Activated T-helper 9 cell treated with anti-CD3 and anti-CD28 coated beads, Interleukin-2, amount 50 U/mL, for 16 hours (primary cell): ENCODE measurements at places on chromosomes 4 and X.

DNA sequence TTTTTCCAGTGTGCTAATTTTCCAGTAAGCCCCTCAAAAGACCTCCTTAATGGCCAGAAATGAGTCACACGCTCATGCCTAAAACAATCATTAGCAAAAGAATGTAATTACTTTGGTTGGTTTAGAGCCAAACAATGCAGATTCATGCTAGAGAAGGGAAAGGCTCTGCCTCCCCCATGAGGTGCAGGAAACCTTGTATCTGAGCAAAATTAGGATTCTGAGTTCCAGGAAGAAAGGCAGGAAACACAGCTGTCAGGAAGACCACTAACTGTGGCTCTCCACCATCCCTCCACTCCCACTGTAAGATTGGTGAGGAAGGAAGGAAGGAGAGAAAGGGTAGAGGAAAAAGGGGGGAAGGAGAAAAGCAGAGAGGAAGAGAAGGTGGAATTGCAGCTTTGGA, 104.9 kb upstream of the DHX15 start:
- no peak for DNase-seq

- DNase-seq = no peak
Measured at GRCh38 chrX:97452283-97452682, 568.6 kb downstream of the RPA4 start.

DNA sequence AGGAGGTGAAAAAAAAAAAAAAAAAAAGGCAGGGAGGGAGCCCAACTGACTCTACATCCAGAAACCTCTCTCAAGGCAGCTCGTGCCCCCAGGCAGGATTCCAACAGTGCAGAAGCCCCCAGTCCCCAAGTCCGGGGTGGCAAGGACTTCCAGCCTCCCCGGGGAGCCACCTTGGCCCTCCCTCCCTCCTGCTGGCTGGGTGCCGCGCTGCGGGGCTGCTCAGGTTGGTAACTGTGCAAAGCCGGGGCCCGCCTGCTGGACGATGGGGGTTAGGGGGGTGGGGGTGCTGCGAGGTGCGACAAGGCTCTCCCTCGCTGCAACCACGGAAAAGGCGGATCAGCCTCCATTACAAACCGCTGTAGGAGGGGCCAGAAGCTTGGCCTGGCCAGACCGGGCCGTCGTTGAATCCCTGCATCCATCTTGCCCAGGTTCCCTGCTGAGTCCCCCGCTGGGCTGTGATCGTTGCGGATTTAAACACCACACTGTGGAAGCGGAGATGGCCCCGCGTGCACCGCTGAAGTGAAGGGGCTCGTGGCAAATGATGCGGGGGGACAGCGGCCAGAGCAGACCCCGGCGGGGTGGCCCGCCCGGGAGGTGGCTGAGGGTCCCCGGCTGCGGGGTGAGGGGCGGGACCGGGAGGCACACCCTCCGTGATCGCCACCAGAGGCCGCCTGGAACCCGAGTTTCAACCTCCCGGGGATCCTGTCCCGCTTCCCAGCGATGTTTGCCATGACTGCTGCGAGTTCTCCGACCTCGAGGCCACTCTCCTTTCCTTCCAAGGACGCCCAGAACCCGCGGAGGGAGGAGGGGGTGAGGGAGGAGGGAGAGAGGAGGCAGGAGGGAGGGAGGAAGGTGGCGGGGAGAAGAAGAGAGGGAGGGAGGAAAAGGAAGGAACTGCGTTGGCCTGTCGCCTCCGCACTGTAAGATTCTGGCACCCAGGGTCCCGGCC, 58.0 kb upstream of the DDX3X start:
- DNase-seq = peak; percentile 24

DNA sequence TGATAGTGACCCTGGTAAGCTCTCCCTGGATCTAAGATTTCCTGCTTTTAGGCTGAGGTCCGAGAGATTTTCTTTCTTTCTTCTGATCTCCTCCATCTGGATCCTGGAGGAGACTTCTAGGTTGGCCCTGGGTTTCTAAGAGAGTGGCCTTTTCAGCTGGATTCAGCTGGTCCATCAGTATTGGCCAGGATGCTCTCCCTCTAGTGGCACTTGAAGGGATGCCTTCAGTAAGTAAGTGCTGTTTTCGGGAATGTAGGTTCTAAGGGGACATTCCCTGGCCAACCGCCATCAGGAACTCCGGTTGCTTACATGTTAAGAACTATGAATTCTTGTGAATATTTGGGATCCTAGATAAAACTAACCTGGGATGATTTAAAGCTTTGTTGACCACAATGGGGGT, 56.9 kb downstream of the SERTM2 start:
- no peak for DNase-seq

- no peak for DNase-seq
Measured at GRCh38 chr4:2824329-2824835, 19.3 kb upstream of the ADD1 start.

DNA sequence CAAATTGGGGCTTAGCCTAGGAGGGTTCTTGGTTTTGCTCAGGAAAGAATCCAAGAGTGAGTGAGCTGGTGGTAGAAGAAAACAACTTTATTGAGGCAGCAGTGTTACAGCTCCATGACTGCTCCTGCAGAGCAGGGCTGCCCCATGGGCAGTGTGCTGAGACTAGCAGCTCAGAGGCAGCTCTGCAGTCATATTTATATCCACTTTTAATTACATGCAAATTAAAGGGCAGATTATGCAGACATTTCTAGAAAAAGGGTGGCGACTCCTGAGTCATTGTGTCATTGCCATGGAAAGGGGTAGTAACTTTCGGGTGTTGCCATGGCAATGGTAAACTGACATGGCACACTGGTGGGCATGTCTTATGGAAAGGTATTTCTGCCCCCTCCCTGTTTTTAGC, 202.2 kb downstream of the CLCN4 start:
- no peak for DNase-seq

- no peak for DNase-seq
Measured at GRCh38 chr4:126182336-126182735, 867.6 kb downstream of the FAT4 start.

- DNase-seq = no peak
Measured at GRCh38 chrX:75228854-75229253, 45.0 kb upstream of the UPRT start.

- no peak for DNase-seq
Measured at GRCh38 chrX:150408561-150408960, 45.4 kb downstream of the MAMLD1 start.

- no peak for DNase-seq
Measured at GRCh38 chr4:2125023-2125422, 65.9 kb downstream of the NAT8L start.

DNA sequence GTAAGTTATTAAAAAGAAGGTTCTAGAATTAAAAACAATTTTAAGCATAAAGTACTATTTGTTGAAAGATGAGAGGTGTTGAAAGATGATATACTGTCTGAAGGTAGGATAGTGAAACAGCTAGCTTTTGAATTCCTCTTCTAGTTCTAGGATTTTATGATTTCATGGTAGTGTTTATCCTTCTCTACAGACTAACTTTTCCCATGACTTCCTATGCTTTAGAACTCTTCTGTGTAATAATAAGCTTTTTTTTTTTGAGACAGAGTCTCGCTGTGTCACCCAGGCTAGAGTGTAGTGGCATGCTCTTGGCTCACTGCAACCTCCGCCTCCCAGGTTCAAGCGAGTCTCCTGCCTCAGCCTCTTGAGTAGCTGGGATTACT, 96.0 kb upstream of the NUDT6 start:
- no peak for DNase-seq

DNA sequence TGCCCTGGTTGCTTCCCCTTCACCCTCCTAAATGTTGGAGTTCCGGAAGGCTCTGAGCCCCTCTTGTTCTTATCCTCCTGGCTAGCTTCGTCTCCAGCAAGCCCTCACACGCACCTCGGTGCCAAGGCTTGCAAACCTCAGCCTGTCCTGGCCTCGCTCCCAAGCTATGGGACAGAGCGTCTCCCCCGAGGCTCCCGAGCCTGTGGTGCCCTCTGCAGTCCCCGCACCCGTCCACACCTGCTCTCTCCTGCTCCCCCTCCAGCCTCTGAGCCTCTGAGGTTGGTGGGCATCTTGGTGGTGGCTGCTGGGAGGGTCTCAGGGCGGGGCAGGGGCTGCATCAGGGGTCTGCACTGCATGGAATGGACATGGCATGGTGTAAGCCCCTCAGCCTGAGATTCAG, 63.2 kb downstream of the TRMT44 start:
- no peak for DNase-seq

DNA sequence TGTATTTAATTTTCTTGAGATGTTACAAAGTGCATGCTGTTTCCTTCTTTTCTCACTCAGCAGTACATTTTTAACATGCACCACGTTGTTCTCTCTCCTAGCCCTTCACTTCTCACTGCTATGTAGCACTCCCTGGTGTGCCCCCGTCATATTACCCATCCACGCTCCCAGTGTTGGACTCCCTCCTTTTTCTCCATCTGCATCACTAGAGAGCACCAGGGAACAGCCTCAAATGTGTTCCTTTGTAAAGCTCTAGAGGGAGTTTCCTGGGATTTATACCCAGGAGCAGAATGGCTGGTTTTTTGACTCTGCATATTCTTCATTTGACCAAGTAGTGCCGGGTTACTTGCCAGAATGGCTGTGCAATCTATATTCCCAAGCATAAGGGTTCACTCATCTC, 240.3 kb upstream of the ANXA3 start:
- no peak for DNase-seq
